NCI-H510A treated with DMSO at 0.1 percent for 48 hours (cell line): ENCODE measurements at places on chromosomes 11 and 22.

- DNase-seq, result no peak
Observed at GRCh38 chr11:98531576-98531975, 489.2 kb upstream of the CNTN5 start.

DNA sequence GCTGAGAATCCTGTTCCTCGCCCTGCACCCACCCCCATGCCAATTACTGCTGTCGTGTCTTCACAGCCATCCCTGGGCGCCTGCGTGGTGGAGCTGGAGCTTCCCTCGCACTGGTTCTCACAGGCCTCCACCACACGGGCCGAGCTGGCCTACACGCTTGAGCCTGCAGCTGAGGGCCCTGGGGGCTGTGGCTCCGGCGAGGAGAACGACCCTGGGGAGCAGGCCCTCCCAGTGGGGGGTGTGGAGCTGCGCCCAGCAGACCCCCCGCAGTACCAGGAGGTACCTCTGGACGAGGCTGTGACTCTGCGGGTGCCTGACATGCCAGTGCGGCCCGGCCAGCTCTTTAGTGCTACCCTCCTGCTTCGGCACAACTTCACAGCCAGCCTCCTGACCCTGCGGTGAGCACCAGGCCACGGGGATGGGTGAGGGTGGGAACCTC is 4.3 kb downstream of the TMEM132A start:
- DNase-seq, result no peak

- DNase-seq, result no peak
Observed at GRCh38 chr11:112971827-112972226, 10.6 kb downstream of the NCAM1 start.

DNA sequence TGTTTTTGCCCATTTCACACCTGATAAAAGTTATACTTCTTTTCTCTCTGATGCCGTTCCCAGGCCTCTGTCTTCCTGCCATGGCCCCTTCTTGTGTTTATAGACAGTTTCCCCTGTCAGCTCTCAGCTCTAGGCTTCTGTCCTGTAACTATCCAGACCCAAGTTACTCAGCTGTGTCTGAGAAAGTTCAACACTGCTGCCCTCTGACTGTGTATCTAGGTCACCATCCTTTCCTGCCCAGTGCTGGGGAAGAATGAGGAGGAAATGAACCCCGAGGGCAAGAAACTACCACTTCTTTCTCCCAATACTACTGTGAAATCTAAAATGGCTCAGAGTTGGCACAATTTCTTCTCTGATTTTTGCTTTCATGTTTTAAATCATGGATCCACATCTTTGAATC is 29.6 kb downstream of the SNX19 start:
- no peak for DNase-seq

GRCh38 chr22:38203090-38203810 is 1.5 kb downstream of the MAFF start:
- peak; percentile 26 for DNase-seq

DNA sequence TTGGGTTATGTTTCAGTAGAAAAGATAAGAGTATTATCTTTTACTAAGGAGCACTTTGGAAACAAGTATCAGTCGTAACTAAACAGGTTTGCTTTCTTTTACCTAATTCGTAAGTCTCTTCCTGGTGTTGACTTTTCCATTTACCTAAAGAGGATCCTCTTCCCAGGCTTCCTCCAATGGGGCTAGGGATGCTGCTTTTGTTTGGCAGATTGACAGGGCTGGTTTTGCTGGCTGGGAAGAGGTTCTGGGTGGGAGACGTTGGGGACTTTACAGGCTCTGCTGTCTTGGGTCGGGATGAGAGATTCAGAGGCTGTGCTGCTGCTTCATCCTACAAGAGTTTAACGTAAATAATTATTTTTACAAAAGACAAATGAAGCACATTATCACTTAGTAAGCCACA is 306.7 kb downstream of the SOX6 start:
- DNase-seq, result peak; percentile 24
